A673 (cell line): ENCODE measurements at places on chromosomes 7 and 10. TPM values are rescaled to one million over a fixed set of nuclear protein-coding genes. Genes with fewer than 3 reads are reported as not detected.

WIPF3 gene
- total RNA-seq, result 0.17 and 0.21 TPM in 2 replicates

DNA sequence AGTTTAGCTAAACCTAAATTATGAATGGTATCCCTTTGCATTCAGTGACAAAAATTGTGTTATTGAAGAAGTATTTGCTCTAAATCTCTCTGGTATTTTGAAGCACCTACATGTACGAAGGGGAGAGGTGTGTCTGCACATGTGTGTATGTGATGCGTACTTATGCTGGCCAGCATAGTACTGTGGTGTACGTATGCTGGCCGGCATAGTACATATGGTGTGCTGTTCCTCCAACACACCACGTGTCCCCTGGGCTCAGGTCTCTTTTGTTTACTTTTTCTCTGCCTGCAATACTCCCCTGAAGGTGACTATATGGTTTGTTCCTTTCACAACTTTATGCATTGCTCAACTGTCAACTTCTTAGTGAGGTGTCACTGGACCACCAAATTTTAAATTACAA lies 360.3 kb downstream of the CRPPA start:
- no peak for DNase-seq

DNA sequence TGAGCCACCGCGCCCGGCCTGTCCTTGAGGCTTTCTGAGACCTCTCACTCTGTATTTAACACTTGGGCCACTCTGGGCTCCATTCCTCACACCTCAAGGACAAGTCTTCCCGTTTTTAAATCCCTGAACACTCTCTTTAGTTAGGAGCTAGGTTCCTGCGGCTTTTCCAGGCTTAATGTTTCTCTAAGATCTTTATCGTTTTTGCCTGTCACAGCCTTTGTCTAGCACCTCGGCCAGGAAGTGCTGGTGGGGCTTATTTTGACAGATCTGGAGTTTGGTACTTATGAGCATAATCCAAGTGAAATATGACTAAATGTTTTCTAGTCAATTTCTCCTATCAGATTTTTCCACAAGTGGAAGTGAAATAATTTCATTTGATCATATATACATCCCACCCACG lies 186.6 kb downstream of the DPY19L1 start:
- DNase-seq, result no peak

DNA sequence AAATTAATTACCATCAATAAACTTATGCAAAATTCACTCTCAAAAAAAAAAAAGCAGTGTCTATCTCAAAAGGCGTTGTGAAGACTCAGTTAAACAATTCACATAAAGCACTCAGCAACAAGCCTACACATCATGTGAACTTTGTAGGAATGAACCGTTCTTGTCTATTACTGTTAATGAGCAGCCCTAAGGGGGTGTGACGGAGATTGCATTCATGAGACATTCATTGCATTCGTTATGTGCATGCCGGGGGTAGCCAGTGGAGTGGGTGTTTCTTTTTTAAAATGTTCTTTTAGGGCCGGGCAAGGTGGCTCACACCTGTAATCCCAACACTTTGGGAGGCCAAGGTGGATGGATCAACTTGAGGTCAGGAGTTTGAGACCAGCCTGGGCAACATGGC lies 193.0 kb downstream of the PRPF18 start:
- DNase-seq, result no peak

- no peak for DNase-seq
Observed at GRCh38 chr10:131656431-131656841, 244.4 kb upstream of the PPP2R2D start.

DNA sequence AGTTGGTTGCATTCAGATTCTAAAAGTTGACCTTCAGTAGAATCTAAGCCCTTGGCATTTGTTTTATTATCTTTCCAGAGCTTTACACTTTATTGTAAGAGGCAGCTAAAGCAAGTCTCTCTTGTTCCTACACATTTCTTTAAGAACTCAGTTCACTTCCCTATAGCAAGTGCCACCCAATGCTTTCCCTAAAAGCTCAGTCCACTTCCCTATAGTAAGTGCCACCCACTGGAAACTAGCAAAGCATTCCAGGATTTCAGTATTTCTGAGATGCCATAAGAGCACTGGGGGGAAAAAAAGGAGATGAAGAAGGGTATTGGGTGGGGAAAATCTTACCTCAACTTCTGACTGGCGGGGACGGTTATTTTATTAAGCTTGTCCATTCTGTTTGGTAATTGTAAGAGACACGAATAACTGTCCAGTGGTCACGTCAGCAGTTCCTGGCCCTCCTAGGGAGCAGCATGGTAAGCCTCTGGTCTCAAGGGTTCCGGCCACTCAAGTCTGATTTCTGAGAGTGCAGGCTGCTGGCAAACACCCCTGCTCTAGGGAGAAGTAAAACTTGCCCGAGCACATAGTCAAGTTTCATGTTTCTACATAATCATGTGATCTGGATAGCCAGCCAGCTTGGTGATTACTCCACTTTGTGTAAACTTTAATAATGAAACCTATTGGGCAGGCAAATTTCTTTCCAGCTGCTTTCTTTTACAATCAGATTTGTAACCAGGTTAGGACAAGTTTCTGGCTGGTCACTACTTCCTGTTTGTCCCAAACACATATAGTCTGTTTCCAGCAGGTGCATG lies at the start of gene BLNK:
TSS of gene BLNK (minus strand) at position 554 of the 800 bp plus-strand sequence. CDS start at position 383, 171 bp downstream.
- DNase-seq, result no peak

MYO1G gene
- total RNA-seq, result 0.17 and 0.20 TPM in 2 replicates

DNA sequence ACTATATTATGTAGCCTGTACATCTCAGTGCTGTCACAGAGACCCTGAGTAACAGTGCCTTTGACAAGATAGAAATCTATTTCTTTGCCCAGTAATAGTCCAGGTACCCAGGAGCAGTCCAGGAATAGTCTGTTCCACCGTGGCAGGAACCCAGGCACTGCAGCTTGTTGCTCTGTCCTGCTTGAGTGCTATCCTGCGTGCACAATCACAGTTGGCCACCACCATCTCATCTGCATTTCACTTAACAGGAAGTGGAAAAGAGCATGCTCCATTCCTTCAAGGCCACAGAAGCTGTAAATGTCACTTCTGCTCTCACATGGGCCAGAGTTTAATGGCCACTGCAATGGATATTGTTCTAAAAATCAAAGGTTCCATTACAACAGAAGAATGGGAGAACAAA lies 61.5 kb upstream of the PRR15 start:
- DNase-seq, result no peak
